Stimulated activated CD8-positive, alpha-beta memory T cell treated with anti-CD3 and anti-CD28 coated beads, Interleukin-2, amount 100 ng/mL, for 48 hours (primary cell): ENCODE measurements at places on chromosomes 4 and X.

DNA sequence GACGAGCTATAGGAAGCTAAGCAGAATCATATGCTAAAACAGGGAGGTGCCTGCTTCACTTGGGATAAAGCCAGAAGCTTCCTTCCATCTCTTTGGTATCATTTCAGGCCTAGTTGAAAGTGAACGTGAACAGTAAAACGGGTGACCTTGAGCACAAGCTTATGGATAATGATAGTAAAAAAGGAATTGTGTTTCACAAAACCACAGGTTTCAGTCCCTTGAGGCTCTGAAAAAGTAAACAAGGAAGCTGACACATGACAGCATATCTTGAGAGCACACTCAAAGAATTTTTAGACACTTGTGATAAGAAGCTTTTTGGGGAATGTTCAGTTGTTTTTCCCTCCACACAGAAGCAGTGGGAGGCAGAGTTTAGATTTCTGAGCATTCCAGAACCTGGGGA, 286.1 kb downstream of the DCHS2 start:
- no peak for DNase-seq

GRCh38 chrX:151902813-151903591, 9.7 kb upstream of the MAGEA4 start:
- DNase-seq = no peak

DNA sequence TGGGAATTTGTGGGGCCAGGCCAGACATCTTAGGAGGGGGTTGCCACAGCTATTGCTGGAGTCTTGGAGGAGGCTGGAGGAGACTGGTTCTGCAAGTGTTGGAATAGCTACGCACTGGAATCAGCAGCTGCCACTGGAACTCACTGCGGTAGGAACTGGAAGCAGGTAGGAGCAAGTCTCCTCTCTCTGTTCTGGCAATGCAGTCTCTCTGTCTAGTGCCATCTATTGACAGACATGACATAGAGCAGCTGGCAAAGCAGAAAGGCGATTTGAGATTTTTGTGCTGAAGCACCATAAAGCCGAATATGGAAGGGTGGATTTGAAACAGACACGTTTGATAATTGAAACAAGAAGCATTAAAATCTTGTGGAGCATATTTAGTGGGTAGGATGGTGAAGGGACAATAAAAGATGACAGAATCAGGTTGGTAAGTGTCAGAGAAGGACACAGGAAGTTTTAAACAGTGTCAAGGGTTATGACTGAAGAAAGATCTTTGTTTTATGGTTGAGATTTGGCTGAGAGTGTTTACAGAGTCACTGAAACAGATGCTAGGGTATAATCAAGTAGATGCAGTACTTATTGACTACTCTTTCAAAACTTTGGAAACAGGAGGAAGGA, 23.5 kb upstream of the SYNPO2 start:
- no peak for DNase-seq

DNA sequence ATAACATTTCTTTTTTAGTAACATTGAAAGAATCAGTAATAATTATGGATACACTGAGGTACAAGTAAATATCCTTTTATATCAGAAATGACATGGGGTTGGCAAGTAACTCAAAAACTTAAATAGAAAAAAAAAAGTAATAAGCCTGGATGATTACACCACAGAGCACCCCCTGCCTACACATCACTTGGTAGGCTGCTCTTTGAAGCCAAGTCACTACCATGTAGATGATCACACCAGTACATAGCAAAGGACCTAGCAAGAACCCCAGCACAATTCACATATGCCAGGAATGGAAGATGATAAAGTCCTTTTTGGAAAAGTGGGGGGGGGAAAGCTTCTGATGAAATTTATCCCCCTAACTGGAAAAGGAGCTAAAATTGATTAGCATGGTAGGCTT, 56.9 kb downstream of the METTL14 start:
- DNase-seq = no peak

- no peak for DNase-seq
Measured at GRCh38 chr4:138772366-138772765, 243.2 kb upstream of the NOCT start.

DNA sequence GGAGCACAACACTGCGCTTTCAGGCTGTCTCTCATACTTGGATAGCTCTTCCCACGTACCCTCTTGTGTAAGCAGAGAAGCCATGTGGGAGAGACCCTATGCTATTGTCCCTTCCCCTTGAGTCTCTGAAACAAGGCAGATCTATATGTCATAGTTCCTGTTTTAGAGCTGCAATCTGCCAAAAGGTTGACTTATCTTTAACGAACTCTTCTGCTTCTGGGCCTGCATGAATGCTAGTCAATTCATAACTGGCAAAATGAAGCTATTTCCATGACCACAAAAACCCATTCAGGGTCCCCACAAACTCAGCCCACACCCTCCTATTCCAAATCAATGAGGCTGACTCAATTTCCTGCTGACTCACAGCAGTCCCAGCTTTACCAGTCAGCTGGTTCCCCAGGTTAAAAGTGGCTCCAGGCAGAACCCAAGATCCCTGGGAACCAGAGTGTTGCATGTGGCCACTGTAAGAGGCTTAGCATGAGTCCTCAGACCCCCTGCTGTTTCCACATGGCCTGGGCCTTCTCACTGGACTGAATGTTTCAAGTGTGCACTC, 25.3 kb upstream of the SOD3 start:
- DNase-seq = no peak

GRCh38 chrX:39899856-39900776, 197.6 kb downstream of the BCOR start:
- DNase-seq = no peak

- DNase-seq = no peak
Measured at GRCh38 chr4:107655289-107655688, 64.7 kb downstream of the PAPSS1 start.

DNA sequence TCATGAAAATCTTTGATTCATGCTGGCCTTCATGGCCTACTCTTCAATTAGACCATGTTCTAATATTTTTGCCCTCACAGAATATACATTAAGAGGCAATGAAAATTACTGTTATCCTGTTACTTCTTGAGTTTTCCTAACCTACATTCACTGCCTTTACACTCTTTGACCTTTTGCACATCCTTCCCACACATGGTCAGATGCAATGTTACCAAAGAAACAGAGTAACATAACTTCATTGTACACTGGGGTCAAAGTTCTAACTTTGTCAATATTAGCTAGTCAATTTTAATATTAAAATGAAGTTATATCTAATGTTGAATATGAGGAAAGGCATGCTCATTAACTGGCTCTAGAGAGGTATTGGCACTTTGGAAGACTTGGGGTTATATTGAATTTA, 284.8 kb downstream of the TEX13C start:
- DNase-seq = no peak

- no peak for DNase-seq
Measured at GRCh38 chr4:81808011-81808672, 336.4 kb upstream of the RASGEF1B start.

DNA sequence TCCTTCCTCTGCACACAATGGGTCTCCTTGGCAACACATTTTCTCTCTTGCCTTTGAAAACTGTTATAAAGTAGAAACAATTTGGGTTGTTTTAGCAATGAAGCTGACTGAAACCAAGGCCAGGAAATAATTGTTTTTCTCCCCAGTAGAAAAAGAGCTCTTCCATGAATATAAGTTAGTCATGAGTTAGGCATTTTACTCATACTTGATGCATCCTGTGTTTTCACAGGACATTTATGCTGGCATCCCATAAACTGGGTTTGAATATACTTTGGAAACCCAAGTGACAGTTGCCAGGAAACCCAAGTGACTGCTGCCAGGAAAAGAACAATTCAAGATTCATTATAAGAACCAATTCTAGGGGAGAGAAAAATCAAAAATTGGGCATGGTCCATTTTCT, 128.6 kb upstream of the NPY2R start:
- no peak for DNase-seq

- DNase-seq = no peak
Measured at GRCh38 chr4:139533511-139533910, 22.5 kb downstream of the SETD7 start.

DNA sequence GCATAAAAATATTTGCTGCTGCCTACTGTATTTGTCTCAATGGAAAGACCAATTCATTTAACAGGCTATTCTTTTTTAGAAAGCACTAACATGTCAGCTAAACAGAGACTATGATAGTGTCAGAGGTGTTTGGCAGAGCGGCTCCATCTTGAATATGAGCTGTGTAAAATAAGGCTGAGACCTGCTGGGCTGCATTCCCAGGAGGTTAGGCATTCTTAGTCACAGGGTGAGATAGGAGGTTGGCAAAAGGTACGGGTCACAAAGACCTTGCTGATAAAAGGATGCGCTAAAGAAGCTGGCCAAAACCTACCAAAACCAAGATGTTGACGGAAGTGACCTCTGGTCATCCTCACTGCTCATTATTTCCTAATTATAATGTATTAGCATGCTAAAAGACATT, 41.8 kb downstream of the NPY5R start:
- no peak for DNase-seq

DNA sequence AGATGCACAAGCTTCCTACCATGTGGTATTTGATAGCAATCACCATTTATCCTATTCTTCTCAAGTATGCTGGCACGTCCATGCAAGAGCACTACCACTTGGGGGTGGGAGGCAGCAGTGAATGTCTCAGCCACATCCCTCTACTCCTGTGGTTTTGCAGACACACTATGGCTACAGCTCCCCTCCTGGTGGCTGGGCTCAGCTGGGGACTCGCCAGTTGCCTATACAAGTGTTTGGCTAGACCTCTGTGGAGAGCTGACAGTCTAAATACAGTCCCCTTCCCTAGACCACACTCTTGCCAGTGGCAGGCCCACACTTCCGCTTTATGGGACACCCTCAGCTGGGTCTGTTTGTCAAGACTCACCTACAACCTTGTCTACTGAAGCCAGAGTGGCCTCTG, 53.2 kb downstream of the ADGRA3 start:
- no peak for DNase-seq

GRCh38 chr4:120922381-120923206, at the start of gene PRDM5:
TSS of gene PRDM5 (minus strand) at chr4:120922726. CDS start at chr4:120922608, 118 bp downstream.
- DNase-seq = peak; percentile 20

DNA sequence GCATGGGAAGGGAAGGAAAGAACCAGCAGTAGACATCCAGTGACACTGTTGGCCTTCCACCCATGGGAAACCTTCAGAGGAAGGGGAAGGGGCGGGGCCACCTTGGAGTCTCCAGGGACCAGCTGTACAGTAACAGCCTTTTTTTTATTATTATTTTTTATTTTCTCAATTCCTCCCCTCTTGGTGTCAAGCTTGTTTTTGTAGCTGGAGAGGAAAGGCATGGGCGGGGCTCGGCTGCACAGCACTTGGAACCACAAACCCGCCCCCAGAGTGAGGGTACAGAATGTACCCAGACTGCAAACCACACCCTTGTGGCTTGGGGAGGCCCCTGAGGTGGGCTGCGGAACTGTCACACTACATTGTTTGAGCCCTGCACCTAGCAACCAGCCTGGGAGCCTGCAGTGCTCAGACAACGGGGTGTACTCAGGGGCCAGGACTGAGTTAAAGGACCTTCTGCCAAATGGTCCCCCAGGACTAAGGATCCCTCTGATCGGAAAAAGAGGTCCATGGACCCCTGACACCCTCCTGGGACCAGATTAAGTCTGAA, 45.7 kb downstream of the PRPS1 start:
- peak; percentile 87 for DNase-seq

- peak; percentile 3 for DNase-seq
Measured at GRCh38 chrX:21972721-21973120, 32.2 kb downstream of the SMS start.

- DNase-seq = no peak
Measured at GRCh38 chrX:136047969-136048368, 62.7 kb downstream of the SLC9A6 start.

GRCh38 chrX:84168095-84168494, 19.9 kb downstream of the RPS6KA6 start:
- DNase-seq = no peak

DNA sequence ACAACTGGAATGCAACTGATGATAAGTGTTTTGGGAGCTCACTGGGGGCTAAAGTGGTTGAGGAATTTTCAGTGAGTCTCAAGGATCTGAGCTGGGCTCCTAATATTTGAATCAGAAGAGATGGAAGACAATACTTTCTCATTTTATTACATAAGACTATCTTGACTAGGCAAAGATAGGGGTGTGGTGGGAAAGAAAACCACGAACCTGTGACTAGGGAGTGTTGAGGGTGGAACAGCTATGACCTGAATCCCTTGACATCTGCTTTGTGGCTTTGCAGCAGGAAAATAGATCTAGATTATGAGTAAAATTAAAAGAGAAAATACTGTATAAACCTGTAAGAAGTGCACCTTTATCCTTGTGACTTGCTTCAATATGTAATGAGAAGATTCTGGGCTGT, 295.1 kb upstream of the TEX13A start:
- no peak for DNase-seq

DNA sequence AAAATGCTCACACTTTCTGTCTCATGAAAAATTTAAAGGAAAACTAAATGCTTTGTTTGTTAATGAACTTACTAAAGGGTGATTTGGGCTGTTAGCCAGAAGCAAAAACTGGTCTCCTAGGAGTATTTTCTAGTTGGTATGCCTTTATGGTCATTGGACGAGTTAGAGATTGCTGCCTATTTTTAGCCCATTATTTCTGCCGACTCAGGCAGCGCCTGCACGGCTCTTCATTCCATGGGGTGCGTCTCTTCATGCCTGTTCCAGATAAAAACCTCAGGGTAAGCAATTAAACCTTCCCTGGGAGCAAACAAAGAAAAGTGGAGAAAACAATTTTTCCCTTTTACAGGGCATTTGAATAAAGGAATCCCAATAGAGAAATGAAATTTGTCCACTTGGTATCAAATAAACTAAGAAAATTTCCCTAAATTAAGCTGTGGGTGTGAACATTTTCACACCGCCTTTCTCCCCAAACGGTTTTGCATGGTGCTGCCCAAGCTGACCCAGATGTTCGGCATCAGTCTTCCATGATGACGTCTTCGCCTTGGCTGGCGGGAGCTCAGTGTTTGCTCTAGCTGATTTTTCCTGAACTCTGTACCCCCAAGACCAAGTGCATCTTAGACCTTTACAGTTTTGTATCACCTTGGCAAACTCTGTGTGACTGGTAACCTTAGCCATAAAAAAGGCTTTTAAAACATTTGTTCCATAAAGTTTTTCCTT, 61.7 kb upstream of the ADGRG2 start:
- no peak for DNase-seq

DNA sequence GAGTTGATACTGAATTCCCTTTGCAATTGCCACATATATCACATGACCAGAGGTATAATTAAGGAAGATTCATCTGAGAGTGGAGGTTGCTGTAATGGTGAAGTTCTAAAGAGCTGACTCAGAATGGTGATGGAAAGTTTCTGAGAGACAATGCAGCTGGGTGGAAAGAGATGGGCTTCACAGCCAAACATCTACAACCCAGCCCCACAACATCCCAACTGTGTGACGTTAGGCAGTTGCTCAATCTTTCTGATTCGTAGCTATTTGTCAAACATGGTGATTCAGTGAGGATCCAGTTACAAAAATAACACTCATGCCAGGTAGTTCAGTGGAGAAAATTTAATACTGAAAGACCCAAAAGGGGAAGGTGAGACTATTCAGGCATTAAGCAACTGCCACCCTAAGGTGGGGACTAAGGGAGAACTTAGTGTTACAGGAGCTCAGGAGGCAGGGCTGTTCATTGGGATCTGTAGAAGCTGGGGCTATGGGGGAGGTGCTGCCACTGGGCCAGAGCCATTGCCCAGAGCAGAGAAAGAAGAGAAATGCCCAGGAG, 6.9 kb upstream of the AFF1 start:
- DNase-seq = no peak
